Activated CD8-positive, alpha-beta memory T cell treated with anti-CD3 and anti-CD28 coated beads, Interleukin-2, amount 50 U/mL, for 48 hours (primary cell): ENCODE measurements at places on chromosomes 3 and 15.
A peak's percentile ranks its signal among the peaks of the same experiment; 100 is the strongest.

GRCh38 chr15:100988857-100989256, 69.7 kb downstream of the LRRK1 start:
- DNase-seq, result no peak

GRCh38 chr3:50604628-50605588, 6.7 kb downstream of the CISH start:
- peak; percentile 78 for DNase-seq

DNA sequence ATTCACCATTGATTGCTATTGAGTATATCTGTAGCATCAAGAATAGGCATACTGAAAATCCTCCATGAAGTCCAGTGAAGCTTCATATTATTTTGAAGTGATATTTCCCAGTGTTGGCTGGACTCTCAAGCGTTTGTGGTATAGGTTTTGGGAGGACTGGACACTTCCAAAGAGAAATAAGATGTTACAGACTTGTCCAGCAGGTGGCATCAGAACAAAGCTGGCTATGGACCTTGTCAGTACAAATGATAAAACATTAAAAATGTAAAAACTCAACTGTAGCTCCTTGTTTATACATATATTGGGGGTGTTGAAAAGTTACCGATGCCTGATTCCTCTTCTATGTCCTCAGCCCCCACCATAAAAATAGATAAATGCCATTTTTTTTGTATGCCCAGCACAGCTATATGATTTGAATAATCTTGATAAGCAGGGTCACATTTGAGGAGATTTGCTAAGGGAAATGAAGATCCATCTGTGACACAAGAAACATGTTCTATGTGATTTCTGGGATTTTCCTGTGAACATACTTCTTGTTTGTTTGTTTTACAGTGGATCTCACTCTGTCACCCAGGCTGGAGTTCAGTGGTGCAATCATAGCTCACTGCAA, 54.5 kb upstream of the GOLGA6B start:
- no peak for DNase-seq

DNA sequence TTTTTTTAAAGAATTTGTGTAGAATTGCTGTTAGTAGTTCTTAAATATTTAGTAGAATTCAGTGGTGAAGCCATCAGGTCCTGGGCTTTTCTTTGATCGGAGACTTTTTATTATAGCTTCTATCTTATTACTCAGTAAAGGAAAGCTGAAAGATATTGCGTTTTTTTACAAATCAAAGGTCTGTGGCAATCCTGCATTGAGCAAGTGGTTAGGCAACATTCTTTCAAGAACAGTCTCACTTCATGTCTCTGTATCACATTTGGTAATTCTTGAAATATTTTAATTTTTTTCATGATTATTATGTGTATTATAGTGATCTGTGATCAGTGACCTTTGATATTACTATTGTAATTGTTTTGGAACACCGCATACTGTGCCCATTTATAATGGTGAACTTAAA, 140.8 kb downstream of the UNC13C start:
- no peak for DNase-seq

DNA sequence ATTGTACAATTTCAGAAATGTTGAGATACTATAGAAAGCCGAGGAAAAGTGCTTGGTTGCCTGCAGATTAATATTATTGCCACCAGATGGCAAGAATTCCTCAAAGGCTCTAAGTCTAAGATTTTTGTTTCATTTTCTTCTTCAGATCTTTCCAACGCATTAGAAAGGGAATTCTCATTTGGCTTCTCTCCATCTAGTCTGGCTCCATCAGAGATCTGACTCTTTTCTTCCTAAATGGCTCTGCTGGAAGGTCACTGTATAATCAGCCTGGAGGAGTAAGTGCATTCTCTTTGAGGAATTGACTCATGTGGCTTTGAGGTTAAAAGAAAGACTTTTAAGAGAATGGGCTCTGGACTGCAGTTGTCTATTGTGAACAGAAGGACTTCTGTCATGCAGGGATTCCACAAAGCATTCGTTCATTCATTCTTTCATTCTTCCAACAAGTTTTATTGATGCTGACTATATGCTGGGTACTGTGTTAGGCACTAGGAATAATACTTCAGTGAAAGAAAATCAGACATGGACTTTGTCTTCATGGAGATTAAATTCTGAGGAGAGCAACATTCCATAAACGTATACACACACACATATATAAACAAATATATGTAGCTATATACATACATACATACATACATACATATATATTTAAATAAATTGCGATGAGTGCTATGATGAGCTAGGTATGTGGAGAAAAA, 55.3 kb downstream of the SLC28A2 start:
- DNase-seq, result no peak

DNA sequence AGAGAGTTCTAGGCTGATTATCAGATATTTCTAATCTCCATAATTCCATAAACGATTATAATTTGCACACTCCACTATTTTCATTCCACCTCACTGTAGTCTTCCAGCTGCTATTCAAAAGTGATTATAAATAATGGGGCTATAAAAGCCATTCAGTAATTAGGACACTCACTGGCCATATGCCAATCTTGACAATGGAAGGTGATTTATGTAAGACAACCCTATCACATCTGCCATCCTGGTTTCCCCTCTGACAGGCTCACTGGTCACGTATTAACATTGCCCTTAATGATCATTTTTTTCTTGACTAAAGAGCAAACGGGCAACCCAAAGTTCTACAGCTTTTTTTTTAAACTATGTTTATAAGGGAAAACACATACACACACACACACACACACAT, 402.4 kb downstream of the MAGI1 start:
- no peak for DNase-seq

DNA sequence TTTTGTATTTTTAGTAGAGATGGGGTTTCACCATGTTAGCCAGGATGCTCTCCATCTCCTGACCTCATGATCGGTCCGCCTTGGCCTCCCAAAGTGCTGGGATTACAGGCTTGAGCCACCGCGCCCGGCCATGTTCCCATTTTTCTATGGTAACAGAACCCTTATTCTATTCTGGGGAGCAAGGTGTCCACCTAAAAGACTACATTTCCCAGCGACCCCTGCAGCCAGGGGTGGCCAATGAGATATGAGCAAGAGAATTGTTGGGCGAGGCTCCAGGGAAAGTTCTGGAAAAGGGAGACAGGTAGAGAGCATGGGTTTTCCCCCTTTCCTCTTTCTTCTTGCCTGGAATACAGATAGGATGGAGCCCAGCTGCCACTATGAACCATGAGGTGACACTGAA, 96.9 kb downstream of the LINGO1 start:
- DNase-seq, result no peak

DNA sequence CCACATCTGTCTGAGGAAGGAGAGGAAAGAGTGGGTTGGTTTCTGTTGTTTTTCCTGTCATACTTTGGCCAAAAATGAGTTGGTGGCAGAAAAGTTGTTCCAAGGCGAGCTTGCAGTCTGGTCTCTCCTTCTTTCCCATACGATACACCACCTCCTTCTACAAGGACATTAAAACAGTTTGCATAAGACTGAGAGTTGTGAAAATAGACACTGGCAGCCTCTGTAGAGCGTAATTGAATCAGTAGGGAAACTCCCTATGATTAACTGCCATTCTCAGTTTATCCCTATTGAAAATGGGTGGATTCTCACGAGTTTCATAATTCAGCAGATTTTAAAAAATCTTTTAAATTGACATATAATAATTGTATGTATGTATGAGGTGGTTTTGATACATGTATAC, 3.7 kb upstream of the LSG1 start:
- DNase-seq, result no peak
